ENCODE measurements at places on chromosomes 2 and 18. TPM values are rescaled to one million over a fixed set of nuclear protein-coding genes. Genes with fewer than 3 reads are reported as not detected.
A peak's percentile ranks its signal among the peaks of the same experiment; 100 is the strongest.

COPS7B gene
- 39.4 TPM for total RNA-seq

MBP gene
- 64.1 TPM for total RNA-seq

OSBPL1A gene
- 37.0 TPM for total RNA-seq

CDH19 gene
- 1.7 TPM for total RNA-seq

PLGLB1 gene
- total RNA-seq, result 8.3 TPM

MARCO gene
- total RNA-seq, result 20.3 TPM

KLF7 gene
- total RNA-seq, result 23.7 TPM

- H3K4me3 ChIP-seq, result no peak overlapping the region
- no peaks in the 10 kb centered on the region for H3K4me1 ChIP-seq
- no peaks in the 10 kb centered on the region for H3K36me3 ChIP-seq
- no peaks in the 10 kb centered on the region for H3K27me3 ChIP-seq
Measured at GRCh38 chr2:182301093-182301492, 125.7 kb downstream of the PDE1A start.

GRCh38 chr2:154422251-154422650 lies 276.2 kb upstream of the KCNJ3 start:
- no peak overlapping the region for H3K4me3 ChIP-seq
- no peak for DNase-seq
- H3K27ac ChIP-seq, result no peak overlapping the region
- H3K36me3 ChIP-seq, result no peaks in the 10 kb centered on the region

GRCh38 chr2:208370881-208371633 lies 35.5 kb upstream of the PTH2R start:
- H3K27me3 ChIP-seq, result no peaks in the 10 kb centered on the region
- H3K4me1 ChIP-seq, result no peaks in the 10 kb centered on the region
- no peak for DNase-seq
- no peaks in the 10 kb centered on the region for H3K36me3 ChIP-seq

GRCh38 chr2:169129703-169130243 lies 60.4 kb downstream of the DHRS9 start:
- no peaks in the 10 kb centered on the region for H3K36me3 ChIP-seq
- H3K27me3 ChIP-seq, result no peaks in the 10 kb centered on the region
- no peak overlapping the region for H3K4me3 ChIP-seq
- H3K4me1 ChIP-seq, result no peaks in the 10 kb centered on the region

- H3K27ac ChIP-seq, result no peak overlapping the region
- H3K4me1 ChIP-seq, result peaks cover 3% of the 10 kb centered on the region
- peaks cover 4% of the 10 kb centered on the region for H3K27me3 ChIP-seq
- peak overlapping the region; percentile 14 for H3K4me3 ChIP-seq
- H3K36me3 ChIP-seq, result no peaks in the 10 kb centered on the region
Measured at GRCh38 chr2:72145289-72145657, 2.4 kb downstream of the CYP26B1 start.

- no peak overlapping the region for H3K27ac ChIP-seq
- H3K36me3 ChIP-seq, result no peaks in the 10 kb centered on the region
- DNase-seq, result no peak
- H3K4me1 ChIP-seq, result no peaks in the 10 kb centered on the region
- H3K4me3 ChIP-seq, result no peak overlapping the region
- no peaks in the 10 kb centered on the region for H3K27me3 ChIP-seq
Measured at GRCh38 chr2:95292623-95293260, 4.4 kb upstream of the KCNIP3 start.

GRCh38 chr2:141778315-141778835 lies 352.4 kb downstream of the LRP1B start:
- no peak overlapping the region for H3K4me3 ChIP-seq
- H3K36me3 ChIP-seq, result no peaks in the 10 kb centered on the region
- H3K27ac ChIP-seq, result no peak overlapping the region
- no peaks in the 10 kb centered on the region for H3K4me1 ChIP-seq

DNA sequence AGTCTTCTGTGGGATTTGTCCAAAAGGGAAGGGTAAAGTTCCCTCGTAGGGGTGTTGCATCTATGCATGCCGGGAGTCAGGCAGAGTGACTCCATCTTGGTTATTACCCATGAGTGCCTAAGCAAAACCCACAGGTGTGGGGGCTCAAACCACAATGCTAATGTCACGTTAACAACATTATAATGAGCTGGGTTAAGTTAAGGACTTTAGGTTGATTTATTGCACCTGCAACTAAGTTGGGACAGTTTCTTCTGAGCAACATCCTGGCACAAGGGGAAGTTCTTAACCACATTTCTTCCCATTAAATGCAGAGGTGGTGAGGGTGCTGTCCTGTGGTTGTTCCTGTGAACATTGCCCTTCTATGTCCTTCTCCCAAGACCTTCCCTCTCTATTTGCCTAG lies 1596.8 kb upstream of the SLC39A10 start:
- H3K27me3 ChIP-seq, result no peaks in the 10 kb centered on the region
- H3K36me3 ChIP-seq, result no peaks in the 10 kb centered on the region
- no peaks in the 10 kb centered on the region for H3K4me1 ChIP-seq
- DNase-seq, result no peak
- H3K4me3 ChIP-seq, result no peak overlapping the region
- no peak overlapping the region for H3K27ac ChIP-seq

GRCh38 chr2:173130496-173131465 lies 55.1 kb downstream of the MAP3K20 start:
- peaks cover 19% of the 10 kb centered on the region for H3K4me1 ChIP-seq
- H3K27ac ChIP-seq, result no peak overlapping the region
- H3K36me3 ChIP-seq, result no peaks in the 10 kb centered on the region
- H3K27me3 ChIP-seq, result no peaks in the 10 kb centered on the region

DNA sequence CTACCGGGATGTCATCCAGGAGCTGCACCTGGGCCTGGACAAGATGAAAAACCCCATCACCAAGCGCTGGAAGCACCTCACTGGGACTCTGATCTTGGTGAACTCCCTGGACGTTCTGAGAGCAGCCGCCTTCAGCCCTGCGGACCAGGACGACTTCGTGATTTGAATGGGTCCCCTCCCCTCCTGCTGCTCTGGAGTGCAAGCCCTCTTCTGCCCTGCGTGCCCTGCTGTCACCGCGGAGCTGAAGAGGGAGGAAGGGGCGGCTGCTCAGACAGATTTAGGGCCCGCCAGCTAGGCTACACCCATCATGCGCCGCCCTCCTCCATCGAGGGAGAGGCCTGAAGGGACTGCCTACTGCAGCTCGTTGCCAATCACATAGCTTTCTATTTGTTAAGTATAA lies 101.8 kb downstream of the SH3BP4 start:
- H3K27ac ChIP-seq, result peak overlapping the region; percentile 15
- no peaks in the 10 kb centered on the region for H3K27me3 ChIP-seq
- H3K4me1 ChIP-seq, result peaks cover 18% of the 10 kb centered on the region
- H3K4me3 ChIP-seq, result no peak overlapping the region
- DNase-seq, result no peak

DNA sequence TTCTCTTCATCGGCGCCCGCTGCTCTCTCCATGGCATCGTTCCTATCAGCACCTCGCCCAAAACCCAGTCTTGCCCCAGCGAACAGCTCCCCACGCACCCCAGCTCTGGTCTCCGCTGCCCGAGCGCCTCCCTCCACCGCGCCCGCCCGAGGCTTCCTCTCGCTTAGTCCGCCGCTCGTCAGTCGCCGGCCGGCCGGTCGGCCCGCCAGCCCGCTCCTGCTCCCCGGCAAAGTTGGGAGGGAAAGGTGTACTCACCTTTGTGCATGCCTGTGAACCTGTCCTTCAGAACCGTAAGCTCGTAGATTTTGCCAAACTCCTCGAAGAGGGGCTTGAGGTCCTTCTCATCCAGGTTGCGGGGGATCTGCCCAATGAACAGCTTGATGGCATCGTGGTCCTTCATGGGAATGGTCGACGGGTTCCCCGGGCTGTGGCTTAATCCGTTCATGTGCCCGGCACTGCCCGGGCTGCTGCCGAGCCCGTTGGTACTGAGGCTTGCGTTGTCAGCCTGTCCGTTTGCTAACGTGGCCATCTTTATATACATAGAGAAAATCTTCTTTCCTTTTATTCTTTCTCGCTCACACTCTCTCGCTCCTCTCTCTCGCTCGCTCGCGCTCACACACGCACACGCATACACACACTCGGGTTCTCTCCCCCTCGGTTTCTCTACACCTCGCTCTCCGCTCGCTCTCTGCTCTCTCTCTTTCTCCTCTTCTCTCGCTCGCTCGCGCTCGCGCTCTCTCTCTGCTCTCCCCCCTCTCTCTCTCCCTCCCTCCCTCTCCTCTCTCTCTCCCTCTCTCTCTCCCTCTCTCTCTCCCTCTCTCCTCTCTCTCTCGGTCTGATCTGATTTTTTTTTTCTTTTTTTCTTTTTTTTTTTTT lies at the start of gene CELF4:
TSS of gene CELF4 (minus strand) at position 698 of the 876 bp plus-strand sequence.
- H3K27me3 ChIP-seq, result peaks cover 41% of the 10 kb centered on the region
- H3K4me3 ChIP-seq, result no peak within 1 kb of the TSS
- no peak within 1 kb of the TSS for H3K27ac ChIP-seq
- no peak for DNase-seq

GRCh38 chr2:48651158-48651790 lies 33.6 kb downstream of the GTF2A1L start:
- no peaks in the 10 kb centered on the region for H3K27me3 ChIP-seq
- H3K4me1 ChIP-seq, result no peaks in the 10 kb centered on the region
- H3K27ac ChIP-seq, result no peak overlapping the region
- peak; percentile 61 for DNase-seq

- no peaks in the 10 kb centered on the region for H3K4me1 ChIP-seq
- no peaks in the 10 kb centered on the region for H3K27me3 ChIP-seq
- no peak overlapping the region for H3K4me3 ChIP-seq
- DNase-seq, result no peak
- H3K36me3 ChIP-seq, result no peaks in the 10 kb centered on the region
- H3K27ac ChIP-seq, result peak overlapping the region; percentile 43
Measured at GRCh38 chr18:48529796-48530195, 9.0 kb upstream of the CTIF start.

- H3K36me3 ChIP-seq, result no peaks in the 10 kb centered on the region
- no peak overlapping the region for H3K27ac ChIP-seq
- H3K4me3 ChIP-seq, result no peak overlapping the region
- DNase-seq, result no peak
- peaks cover 24% of the 10 kb centered on the region for H3K4me1 ChIP-seq
Measured at GRCh38 chr2:42951263-42951938, 159.0 kb upstream of the HAAO start.

GRCh38 chr2:164891460-164891859 lies 49.8 kb upstream of the COBLL1 start:
- no peak overlapping the region for H3K4me3 ChIP-seq
- no peaks in the 10 kb centered on the region for H3K27me3 ChIP-seq
- no peaks in the 10 kb centered on the region for H3K4me1 ChIP-seq
- H3K36me3 ChIP-seq, result no peaks in the 10 kb centered on the region
- H3K27ac ChIP-seq, result no peak overlapping the region

- no peaks in the 10 kb centered on the region for H3K36me3 ChIP-seq
- H3K27me3 ChIP-seq, result no peaks in the 10 kb centered on the region
- no peak overlapping the region for H3K27ac ChIP-seq
- H3K4me1 ChIP-seq, result peaks cover 4% of the 10 kb centered on the region
- DNase-seq, result no peak
Measured at GRCh38 chr18:31980863-31981262, 37.8 kb upstream of the RNF125 start.

DNA sequence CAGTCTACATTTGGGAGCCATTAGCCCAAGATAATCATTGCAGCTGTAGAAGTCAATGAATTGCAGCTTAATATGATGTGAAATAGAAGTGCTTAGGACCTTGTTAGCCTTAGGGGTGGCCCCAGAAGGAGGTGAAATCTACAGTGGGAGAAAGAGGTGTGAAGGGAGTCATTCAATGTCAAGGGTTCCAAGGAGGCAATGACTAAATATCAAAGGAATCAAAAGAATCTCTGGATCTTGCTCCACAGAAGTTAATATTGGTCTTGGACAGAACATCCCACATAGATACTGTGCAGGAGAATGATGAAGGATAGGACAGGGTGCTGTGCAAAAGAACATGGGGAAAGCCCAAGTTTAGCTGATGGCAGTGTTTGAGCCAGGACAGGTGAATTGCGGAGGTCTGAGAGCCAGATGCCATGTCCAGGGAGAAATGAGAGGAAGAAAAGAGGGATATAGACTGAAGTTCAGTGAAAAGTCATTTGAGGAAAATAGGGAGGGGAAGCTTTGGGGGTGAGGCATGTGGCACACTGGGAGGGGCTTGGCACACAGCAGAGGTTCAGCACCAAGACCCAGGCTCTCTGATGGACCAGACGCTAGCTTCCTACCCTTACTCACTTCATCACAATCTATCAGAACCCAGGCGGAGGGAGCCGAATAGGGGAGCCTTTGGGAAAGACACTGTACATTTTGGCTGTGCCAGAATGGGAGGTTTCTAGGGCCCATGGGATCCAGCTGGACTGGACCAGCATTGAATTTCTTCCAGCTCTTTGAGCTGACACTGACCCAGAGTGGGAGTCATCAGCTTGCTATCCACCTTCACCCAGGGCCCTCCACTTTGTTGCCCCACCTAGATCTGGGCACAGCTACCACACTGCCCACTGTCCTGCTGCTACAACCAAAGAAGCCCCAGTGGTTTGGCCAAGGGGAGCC lies 2.2 kb downstream of the IL1F10 start:
- DNase-seq, result no peak
- no peaks in the 10 kb centered on the region for H3K36me3 ChIP-seq
- no peaks in the 10 kb centered on the region for H3K27me3 ChIP-seq
- no peak overlapping the region for H3K4me3 ChIP-seq

GRCh38 chr2:73970850-73971471 lies 13.7 kb upstream of the TET3 start:
- H3K4me3 ChIP-seq, result no peak overlapping the region
- H3K36me3 ChIP-seq, result no peaks in the 10 kb centered on the region
- H3K27me3 ChIP-seq, result no peaks in the 10 kb centered on the region

- no peak overlapping the region for H3K4me3 ChIP-seq
- no peak overlapping the region for H3K27ac ChIP-seq
- H3K27me3 ChIP-seq, result no peaks in the 10 kb centered on the region
- no peaks in the 10 kb centered on the region for H3K4me1 ChIP-seq
- peaks cover 4% of the 10 kb centered on the region for H3K36me3 ChIP-seq
Measured at GRCh38 chr2:46157966-46158310, 139.3 kb upstream of the EPAS1 start.

- H3K27ac ChIP-seq, result no peak overlapping the region
- H3K27me3 ChIP-seq, result no peaks in the 10 kb centered on the region
- H3K36me3 ChIP-seq, result no peaks in the 10 kb centered on the region
- H3K4me3 ChIP-seq, result no peak overlapping the region
- peak; percentile 3 for DNase-seq
Measured at GRCh38 chr2:215260097-215260677, 51.7 kb upstream of the ATIC start.

GRCh38 chr18:9137168-9138066 lies 836 bp downstream of the ANKRD12 start:
- H3K27ac ChIP-seq, result peak overlapping the region; percentile 100
- H3K4me3 ChIP-seq, result peak overlapping the region; percentile 89
- DNase-seq, result peak; percentile 81
- H3K27me3 ChIP-seq, result no peaks in the 10 kb centered on the region

DNA sequence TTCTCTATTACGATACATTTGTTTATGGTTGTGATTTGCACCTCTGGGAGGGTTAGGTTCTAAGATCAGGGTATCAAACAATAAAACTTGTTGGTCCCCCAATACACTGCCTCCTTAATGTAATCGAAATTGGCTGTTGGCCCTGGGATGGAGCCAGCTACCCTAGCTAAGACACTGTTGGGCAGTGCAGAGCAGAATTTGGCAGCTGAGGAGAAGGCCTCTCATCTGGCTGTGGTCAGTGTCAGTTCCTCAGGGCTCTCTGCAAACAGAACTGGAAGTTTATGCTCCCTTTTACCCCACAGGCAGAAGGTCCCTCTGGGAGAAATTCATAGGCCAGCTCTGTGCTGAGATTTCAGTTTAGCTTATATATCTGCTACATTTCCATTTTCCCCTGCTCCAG lies 8.6 kb upstream of the HAAO start:
- no peaks in the 10 kb centered on the region for H3K27me3 ChIP-seq
- no peak overlapping the region for H3K27ac ChIP-seq
- H3K4me1 ChIP-seq, result no peaks in the 10 kb centered on the region
- no peak overlapping the region for H3K4me3 ChIP-seq
- DNase-seq, result peak; percentile 83
- H3K36me3 ChIP-seq, result no peaks in the 10 kb centered on the region

Measured in lung (tissue), 17 donors.